Heart left ventricle (tissue), 16 donors: ENCODE measurements at places on chromosomes 6 and 20. TPM values are rescaled to one million over a fixed set of nuclear protein-coding genes. Genes with fewer than 3 reads are reported as not detected.

DNA sequence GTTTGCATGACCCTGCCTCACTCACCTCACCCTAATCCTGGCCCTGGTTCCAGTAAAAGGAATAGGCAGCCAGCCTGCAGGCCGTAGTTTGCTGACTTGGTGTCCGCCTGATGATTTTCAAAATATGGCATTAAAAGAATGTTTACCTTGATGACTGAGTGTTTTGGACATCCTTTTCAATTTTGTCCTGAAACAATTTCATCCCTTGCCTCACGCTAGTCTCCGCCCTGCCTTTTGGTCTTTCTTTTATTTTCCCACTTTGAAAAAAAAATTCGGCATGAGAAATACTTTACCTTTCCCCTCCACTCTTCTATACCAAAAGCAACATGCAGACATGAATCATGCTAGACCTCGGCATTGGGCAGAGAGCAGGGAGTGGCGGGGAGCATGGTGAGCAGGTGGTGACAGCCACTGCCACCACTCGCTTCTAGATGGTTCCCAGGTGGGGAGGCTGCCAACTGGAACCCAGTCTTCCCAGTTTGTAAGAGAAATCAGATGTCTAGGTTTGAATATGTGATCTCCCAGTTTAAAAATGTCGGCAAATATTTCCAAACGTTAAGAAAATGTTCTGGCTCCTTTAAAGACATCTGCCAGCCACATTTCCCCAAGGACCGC is 9.4 kb downstream of the CD40 start:
- DNase-seq: no peak

- DNase-seq: no peak
These were observed 27.5 kb downstream of the AMD1 start for GRCh38 chr6:110902091-110902490.

DNA sequence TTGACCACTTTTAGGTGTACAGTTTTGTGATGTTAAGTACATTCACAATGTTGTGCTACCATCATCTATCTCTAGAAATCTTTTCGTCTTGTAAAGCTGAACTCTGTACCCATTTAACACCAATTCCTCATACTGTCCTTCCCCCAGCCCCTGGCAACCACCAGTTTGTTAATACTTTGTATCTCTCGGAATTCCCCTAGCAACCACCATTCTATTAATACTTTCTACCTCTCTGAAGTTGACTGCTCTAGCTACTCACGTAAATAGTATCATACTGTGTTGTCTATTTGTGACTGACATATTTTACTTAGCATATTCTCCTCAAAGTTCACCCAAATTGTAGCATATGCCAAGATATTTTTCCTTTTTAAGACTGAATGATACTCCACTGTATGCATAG is 82.3 kb upstream of the CLDN20 start:
- no peak for DNase-seq

The CTSA gene
- total RNA-seq: 142 TPM

The LY6G6F gene
- total RNA-seq: not detected
